NCI-H1930 (cell line): ENCODE measurements at places on chromosomes 3 and 15.
A peak's percentile ranks its signal among the peaks of the same experiment; 100 is the strongest.

DNA sequence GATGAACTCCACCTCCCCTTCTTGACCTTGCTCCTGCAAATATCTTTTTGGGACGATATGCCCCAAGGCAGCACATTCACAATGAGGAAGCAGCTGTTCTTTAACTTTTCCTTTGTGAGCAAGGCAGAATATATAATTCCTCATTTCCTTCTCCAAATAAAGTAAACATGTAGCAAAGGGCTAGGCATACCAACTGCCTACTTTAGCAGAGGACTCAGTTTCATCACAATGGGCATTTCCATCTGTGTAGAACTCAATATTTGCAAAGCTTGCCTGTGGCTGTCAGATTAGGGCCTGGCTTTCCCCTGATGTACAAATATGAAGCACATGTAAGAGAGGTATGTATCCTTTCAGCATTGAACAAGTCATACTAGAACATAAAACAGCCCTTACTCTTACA, 366.9 kb downstream of the RSL24D1 start:
- DNase-seq: no peak

DNA sequence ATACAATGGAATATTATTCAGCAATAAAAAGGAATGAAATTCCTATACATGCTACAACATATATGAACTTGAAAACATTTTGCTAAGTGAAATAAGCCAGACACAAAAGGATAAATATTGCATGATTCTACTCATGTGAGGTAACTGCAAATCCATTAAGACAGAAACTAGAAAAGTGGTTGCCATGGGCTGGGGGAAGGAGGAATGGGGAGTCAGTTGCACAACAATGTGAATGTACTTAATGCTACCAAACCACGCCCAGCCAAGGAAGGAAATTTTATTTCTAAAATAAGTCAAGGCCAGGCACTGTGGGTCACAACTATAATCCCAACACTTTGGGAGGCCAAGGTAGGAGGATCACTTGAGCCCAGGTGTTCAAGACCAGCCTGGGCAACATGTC, 9.8 kb upstream of the GMPPB start:
- no peak for DNase-seq

DNA sequence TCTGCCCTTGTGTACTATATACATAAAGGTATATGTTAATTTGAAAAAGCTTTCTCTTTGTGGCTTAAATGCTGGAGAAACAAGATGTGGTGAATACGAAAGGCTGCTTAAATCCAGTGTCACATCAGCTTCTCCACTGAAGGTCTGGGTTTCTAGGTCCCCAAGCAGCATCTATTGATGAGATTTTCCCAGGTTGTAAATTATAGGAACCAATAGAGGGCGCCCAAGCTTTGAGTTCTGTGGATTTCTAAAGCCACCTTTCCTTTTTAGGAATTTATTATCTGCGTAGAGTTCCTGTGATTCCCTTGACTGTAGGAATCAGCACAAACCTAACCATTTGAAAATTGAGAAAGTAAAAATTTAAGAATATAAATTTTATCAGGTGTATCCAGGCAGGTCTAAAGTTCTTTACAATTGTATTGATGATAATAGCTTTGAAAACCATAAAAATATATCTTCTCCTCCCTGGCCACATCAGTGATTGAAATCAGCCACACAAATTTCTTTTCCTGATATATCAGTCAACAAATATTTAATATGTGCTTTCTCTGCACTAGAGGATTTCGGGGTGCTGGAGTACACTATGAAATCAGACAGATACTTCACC, 88.3 kb upstream of the ADAMTSL3 start:
- DNase-seq: peak; percentile 1

- no peak for DNase-seq
These were observed 277.0 kb downstream of the RYR3 start for GRCh38 chr15:33587773-33588172.

DNA sequence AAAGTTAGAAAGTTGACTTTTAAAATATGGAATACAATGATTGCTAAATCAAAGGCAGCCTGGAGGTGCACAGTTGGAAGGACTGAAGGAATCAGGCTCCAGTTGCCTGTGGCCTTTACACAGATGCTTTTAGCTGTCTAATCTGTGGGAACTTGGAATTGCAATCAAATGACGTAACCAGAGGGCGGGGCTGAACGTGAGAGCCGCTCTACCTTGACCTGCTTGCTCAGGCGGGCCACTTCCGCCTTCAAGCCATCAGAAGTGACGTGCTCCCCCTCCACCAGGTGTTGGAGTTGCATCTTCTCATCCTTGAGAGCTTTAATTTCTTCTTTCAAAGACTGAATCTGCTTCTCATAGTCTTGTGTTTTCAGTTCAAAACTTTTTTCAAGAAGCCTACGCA, 37.7 kb upstream of the GNB5 start:
- no peak for DNase-seq

DNA sequence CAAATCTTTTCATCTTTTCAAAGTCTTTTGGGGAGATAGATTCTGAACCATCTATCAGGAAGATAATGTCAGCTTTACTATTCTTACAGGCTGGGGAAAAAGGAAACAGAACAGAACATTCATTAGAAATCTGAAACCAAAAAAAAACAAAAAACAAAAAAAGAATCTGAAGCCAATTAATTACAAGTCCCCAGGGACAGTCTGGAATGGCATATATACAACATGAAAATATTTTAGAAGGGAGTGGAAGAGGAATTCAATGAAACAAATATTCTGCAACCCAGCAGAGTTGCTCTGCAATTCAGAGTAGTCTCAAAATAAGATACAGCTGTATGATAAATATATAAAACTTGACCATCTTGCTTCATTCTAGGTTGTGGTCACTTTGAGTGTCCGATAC, 41.7 kb upstream of the CAPN7 start:
- DNase-seq: no peak

DNA sequence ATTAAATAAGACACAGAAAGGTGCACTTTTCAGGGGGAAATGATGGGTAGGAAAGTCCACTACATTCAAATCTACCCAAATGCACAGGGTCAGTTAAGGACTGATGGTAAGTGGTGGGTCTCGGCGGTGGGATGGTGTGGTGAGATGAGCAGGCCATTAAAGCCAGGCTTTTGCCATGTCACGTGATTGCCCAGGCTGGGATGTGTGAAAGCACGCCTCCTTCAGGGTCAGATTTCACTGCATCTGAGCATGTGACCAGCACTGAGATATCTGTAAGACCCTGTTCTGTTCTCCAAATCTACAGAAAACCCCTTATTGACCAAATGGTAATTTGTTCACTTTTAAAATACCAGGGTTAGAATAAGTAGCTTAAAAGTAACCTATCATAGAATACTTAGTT, 301.5 kb downstream of the MEX3B start:
- DNase-seq: no peak

- DNase-seq: no peak
These were observed 16.8 kb upstream of the CLDN16 start for GRCh38 chr3:190371152-190371551.
